Neural crest cell (in vitro differentiated cells): ENCODE measurements at places on chromosomes 5 and 9. TPM values are rescaled to one million over a fixed set of nuclear protein-coding genes. Genes with fewer than 3 reads are reported as not detected.

The LRRC19 gene
- not detected in 2 replicates for total RNA-seq

The TTLL11 gene
- 8.6 and 9.1 TPM in 2 replicates for total RNA-seq

DNA sequence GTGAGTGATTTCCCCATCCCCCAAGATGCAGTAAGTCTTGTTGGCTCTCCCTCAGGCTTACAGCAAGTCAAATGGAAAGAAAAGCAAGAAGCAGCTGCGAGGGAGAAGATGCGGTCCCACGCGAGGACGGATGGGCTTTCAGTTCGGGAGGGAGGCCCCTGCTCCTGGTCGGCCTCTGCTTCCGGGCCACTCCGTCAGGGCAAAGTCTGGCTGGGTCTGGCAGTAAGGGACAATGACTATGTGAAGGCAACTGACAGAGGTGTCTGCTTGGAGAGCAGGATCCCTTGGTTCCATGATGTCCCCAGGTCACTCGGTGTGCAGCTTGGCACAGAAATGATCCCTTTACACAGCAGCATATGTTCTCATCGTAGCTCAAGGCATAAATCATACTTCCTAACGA, 146.7 kb downstream of the HSPA4 start:
- DNase-seq: no peak

- no peak for DNase-seq
These were observed 117.5 kb downstream of the SLC1A3 start for GRCh38 chr5:36723912-36724311.

GRCh38 chr9:132350861-132351315, 3.9 kb downstream of the SETX start:
- no peak for DNase-seq

DNA sequence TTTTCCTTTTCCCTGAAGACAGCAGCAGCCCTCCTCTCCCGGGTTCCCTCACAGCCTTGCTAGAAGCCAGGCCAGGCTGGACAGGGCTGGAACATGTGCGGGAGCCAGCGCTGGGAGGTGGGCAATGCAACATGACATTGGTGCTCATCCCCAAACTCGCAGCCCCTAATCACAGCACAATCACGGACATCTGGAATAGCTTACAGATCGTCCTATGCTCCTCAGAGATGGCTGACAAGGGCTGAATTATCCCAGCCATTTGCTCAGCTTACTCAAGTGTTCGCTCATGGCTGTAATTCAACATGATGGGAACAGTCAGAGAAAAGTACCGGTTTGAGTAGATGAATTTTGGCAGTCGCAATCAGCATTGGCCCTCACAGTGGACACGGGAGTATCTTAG, 49.8 kb downstream of the FSTL4 start:
- DNase-seq: no peak
